ENCODE measurements at places on chromosomes 7 and 10.

DNA sequence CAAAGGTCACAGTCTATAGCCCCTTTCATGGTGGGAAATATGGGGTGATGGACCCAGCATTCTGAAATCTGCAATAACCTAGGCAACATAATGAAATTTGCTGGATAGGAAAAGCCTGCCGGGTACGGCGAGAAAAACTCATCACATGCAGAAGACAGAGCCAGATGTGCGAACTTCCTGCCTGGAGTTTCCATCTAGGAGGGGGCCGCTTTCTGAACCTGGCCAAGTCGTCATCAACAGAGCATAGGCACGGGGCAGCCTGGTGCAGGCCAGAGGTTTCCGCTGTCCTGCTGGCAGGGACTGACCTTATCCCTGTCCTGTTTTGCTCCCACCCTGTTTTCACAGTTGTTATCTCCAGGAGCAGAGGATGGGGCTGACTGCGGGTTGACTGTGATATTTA, 27.4 kb downstream of the CCDC3 start:
- no peak for DNase-seq

DNA sequence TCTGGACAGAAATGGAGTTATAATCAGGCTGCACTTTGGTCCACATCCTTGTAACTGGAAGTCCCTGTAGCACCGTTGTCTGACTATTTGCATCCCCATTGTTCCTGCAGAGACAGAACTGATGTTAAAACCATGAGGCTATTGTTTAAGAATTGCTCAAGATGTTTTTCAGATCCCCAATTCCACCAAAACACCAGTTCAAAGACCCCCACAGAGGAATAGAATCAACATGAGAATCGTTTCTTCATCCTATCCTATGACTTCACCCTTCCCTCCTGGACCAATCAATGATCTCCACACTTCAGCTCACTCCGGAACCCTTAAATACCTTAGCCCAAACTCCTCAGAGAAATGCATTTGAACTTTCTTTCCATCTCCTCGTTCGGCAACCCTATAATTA, 57.1 kb upstream of the GRID1 start:
- no peak for DNase-seq

DNA sequence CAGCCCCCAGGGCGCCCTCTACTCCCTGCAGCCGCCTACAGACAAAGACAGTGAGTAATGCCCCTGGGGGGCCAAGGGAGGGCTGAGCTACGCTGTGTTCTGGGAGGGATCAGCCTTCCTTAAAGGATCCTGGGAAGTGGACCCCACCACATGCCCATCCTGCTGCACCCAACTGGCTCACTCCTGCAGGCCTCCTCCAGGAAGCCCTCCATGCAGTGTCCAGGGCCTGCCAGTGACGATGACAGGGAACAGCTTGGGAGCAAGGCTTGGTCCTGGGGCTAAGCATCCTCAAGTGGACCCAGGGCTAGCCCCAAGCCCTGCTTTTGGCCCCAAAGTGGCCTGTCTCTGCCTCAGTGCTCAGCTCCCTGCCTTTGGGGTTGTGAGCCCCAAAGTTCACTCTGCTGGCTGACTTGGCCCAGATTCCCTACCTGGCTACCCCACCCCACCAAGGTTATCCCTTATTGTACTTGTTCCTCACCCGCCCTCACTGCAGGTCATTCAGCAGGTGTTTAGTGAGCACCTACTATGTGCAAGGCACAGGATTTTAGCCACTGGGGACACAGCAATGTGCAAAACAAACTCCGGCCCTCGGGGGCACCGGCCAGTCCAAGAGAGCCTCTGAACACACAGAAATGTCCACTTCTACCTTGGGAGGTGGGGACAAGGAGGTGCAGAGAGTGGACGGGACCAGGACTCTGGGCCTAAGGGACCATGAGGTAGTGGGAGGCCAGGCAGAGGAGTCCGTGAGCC, 83.5 kb downstream of the MYL10 start:
- DNase-seq = no peak

GRCh38 chr10:68989317-68989990, 851 bp downstream of the KIFBP start:
- no peak for DNase-seq

- no peak for DNase-seq
These were observed 80.2 kb upstream of the NEBL start for GRCh38 chr10:20977300-20977699.

- no peak for DNase-seq
These were observed 98.5 kb upstream of the ANK3 start for GRCh38 chr10:60488111-60488669.

DNA sequence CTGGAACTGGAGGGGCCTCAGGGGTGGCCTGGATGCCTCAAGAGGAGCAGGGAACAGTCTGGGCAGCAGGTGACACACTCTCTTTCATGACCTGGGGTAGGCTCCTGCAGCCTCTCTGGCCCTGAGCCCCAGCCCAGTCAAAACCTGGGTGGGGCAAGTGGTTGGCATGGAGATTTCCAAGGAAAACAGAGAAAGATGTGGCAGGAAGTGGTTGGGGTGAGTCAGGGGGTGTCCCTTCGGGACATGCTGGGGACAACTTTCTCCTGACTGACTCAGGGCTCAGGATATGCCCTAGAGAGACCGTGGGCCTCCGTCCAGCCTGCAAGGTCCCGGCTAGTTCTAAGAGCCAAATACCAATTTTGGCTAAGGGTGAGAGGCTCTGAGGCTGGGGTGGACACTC, 2.9 kb downstream of the AQP1 start:
- no peak for DNase-seq

DNA sequence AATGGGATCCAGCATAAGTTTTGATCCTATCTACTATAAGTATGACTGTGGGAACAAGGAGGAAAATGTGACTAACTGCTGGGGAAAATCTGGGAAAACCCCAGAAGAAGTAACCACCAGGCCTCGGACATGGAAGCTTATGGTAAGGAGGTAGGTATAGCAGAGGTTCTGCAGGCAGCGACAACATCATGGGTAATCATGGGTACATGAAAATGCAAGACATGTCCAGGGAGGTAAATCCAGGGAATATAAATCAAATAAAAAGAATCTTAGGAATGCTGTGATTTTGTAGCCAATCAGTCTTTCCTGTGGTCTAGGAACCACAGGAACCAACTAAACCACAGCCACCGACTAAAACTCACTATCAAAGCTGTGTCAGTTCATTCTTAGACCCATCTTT, 168.3 kb upstream of the NPY start:
- no peak for DNase-seq

DNA sequence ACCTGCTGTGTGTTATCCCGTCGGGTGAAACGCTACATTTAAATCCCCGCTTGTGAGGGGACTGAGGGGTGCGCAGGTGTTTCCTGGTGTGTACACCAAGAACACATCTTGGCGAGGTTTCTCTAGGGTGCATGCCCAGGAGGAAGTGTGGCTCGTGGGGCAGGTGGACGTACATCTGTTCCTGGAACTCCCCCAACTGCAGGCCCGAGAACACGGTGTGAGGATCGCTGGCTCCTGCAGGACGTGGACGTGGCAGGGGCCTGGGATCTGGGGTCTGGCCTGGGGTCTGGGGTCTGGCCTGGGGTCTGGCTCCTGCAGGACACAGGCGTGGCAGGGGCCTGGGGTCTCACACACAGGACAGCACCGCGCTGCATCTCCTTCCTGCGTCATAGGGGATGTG, 10.1 kb downstream of the KNDC1 start:
- no peak for DNase-seq

DNA sequence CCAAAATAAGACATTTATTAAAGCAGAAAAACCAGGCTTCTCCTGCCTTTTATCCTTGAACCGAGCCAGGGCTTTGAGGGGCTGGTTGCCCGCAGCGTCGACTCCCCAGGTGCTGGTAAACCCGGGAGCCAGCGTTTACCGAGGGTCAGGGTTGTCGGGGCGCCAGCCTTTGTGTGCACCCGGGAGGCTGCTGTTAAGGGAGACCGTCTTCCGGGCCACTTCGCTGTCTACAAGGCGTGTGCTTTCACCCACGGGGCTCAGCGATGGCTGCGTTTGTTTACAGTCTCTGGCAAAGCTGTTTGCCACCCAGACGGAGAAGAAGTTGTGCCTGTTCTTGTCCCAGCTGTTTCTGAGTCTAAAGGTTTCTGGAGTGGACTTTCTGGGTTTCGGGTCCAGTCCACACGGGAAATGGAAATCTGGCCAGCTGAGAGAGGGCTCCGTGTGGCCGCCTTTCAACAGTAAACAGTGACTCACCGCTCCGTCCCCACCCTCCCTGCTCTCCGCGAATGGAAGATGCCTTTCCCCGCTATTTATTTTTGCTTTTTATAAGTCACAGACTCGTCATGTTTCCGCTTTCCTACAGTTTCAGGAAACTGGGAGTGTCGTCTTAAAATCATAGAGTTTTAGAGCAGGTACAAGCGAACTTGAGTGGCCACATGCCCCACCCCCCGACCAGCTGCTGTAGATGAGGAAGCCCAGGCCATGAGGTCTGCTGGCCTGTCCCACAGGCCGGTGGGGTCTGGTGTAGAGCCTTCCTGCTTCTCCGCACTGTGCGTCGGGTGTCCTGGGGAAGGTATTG, 2.2 kb downstream of the MAFK start:
- peak; percentile 56 for DNase-seq

DNA sequence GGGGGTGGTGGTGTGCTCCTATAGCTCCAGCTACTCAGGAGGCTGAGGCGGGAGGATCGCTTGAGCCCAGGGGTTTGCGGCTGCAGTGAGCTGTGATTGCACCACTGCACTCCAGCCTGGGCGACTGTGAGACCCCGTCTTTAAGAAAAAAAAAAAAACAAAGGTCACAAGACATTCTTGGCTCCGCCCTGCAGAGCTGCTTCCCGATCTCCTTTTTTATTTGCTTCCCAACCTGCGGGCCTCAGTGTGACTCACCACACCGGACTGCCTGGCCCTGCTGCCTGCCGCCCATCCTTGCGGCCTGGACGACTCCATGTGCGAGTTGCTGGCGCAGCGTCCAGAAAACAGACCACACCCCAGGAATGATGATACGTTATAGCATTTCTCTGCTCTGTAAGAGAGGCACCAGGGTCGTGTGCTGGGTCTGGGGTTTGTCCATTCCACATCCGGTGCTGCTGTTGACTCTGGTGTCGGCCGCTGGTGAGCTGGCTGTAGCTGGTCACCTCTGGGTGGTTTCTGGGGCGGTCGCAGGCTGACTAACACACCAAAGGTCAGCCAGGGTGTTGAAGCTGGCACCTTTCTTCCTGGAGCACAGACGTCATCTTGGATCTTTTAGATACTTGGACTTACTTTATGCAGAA, 123.6 kb downstream of the TCF7L2 start:
- no peak for DNase-seq

DNA sequence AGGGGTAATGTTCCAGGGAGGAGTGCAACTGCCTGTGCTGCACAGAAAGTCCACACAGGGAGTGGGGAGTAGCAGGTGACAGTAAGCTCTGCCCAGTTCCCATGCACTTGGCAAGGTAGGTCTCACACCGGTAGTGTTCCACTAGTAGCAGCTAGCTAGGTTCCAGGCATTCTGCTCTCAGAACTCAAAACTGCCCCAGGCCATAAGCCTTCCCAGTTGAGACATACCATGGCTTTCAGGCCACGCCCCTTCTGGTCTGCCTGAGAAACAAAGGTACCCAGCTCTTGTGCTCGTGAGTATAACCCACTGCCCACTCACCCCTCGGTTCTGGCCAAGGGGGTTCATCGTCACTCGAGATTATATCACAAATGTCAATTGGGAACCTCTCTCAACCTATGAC, 12.6 kb downstream of the CASP7 start:
- no peak for DNase-seq

DNA sequence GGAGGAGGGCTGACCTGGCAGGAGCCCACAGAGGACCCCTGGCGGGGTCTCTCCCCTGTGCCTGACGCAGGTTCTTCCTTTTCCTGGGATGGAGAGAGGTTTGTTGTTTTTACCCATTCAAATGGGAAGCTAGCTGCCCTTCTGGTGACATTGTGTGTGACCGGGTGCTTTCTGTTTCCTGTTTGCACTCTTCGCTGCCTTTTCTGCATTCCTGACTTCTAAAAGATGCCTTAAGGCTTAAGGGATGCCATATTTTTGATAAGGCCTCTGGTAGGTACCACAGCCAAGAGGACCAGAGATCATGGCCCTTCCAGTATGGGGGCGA, 20.3 kb downstream of the ZNF783 start:
- DNase-seq = no peak

- DNase-seq = no peak
These were observed 227.3 kb downstream of the TCF7L2 start for GRCh38 chr10:113177156-113177935.

GRCh38 chr7:22601408-22601807, 101.4 kb upstream of the STEAP1B start:
- DNase-seq = no peak

- no peak for DNase-seq
These were observed 319.1 kb upstream of the TMEM229A start for GRCh38 chr7:124351950-124352349.

DNA sequence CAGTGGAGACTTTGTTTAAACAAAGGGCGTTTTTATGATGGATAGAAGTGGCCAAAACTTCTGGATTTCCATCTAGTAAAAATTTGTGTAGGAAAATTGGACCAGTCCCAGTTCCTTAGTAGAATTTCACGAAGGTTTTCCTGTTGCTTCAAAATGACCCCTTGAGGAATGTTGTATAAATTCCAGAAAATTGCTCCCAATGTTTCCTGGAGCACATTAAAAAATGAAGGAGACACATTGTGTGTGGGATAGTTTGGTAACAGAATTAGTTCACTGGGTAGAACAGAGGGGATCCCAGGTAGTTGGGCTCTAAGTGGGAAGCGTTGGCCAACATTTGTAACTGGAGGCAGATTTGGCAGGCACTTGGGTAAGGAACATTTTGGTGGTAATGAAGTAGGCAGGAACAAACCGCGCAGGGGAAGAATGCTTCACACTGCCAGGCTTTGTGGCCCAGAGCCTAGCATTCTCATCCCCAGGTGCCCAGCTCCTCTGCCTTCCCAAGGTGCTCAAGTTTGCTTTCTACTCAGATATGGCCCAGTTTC, 758.6 kb downstream of the AUTS2 start:
- no peak for DNase-seq

DNA sequence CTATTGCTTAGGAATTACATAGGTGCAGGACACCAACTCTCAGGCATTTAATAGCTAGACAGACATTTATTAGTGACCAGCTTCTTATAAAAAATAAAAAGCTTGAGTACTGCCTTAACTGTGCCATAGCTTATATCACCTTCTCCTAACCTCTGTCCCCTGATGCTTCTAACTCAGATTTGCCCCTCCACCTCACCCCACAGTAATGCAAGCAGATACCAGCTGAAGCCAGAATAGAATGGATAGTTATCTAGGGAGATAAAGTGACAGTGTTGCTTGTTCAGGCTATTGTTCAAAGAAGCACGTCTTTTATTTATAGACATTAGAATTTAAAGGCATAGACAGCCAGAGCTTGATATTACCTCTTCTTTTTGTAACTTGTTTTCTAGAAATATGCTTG, 99.6 kb upstream of the GLCCI1 start:
- DNase-seq = no peak

GRCh38 chr7:105130048-105130447, 116.0 kb downstream of the KMT2E start:
- no peak for DNase-seq

Measured in T-helper 22 cell (primary cell).